ENCODE measurements at places on chromosomes 16 and 17.

- DNase-seq, result no peak
Measured at GRCh38 chr17:64504769-64505339, 1.2 kb downstream of the DDX5 start.

- no peak for DNase-seq
Measured at GRCh38 chr17:82444941-82445521, 5.5 kb downstream of the CYBC1 start.

GRCh38 chr17:52376137-52376536 lies 217.6 kb upstream of the CA10 start:
- no peak for DNase-seq

DNA sequence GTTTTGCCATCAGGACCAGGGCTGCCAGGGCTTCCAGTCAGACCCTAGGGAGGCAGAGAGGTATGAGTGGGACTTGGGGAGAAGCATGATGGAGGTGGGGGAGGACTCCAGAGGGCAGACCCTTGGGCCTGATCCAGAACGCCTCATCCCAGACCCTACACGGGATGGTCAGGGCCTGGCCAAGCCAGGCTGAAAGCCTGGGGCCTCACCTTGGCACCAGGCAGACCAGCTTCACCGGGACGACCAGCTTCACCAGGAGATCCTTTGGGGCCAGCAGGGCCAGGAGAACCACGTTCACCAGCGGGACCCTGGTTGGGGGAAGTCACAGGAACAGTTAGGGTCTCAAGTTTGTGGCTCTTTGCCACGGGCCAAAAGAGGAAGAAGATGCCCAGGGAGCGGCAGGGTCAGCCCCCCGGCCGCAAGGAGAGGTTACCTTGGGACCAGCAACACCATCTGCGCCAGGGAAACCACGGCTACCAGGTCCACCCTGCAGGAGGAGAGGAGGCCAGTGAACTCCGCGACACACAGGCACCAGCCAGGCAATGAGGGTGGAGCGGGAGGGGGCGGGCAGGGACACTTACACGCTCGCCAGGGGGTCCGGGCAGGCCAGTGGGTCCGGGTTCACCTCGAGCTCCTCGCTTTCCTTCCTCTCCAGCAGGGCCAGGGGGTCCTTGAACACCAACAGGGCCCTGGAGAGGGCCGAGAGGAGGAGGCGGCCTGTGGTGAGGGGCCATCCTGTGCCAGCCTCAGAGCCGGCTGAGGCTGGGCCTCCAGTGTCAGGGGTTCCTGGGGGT lies 7.1 kb downstream of the COL1A1 start:
- DNase-seq, result no peak

DNA sequence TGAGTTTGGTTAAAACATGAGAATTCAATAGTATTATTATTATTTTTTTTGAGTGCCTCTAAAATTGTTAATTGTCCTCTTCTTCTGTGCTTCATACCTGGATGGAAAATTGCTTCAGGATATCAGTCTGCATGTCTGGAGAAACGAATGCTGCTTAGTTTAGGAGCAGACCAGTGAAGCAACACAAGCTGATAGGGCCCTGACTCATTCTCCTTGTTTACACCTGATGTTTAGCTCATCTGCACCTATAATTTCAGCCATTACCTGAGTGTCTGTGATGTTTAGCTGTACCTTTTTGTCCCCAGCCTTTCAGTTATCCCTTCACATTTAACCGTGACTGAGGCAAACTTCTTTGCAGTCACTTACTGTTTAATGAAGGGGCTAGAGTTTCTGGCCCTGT lies 14.8 kb downstream of the SNTB2 start:
- no peak for DNase-seq

GRCh38 chr16:65489531-65490023 lies 367.7 kb upstream of the CDH11 start:
- no peak for DNase-seq

GRCh38 chr17:34653511-34653910 lies 74.1 kb downstream of the TMEM132E start:
- DNase-seq, result no peak

DNA sequence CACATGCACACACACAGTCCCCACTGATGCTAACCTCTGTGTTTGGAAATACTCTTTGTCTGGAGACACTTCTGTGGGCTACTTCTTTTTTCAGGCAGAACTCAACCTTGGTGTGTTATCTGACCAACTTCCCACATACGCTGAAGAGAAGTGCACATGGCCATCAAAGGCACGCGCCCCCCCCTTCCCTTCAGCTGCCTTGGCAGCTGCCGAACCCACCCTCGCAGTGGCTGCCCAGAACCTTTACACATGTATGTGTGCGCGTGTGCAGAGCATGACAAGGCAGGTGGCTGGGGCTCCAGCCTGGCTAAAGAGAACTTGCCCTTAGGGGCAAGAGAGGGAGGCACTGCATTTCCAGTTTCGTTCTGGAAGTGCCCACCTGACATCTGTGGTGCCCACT lies 3.9 kb downstream of the RAPGEFL1 start:
- no peak for DNase-seq

GRCh38 chr16:49605536-49606254 lies 232.1 kb downstream of the C16orf78 start:
- DNase-seq, result no peak

- DNase-seq, result no peak
Measured at GRCh38 chr16:84228256-84228838, 11.5 kb downstream of the KCNG4 start.

DNA sequence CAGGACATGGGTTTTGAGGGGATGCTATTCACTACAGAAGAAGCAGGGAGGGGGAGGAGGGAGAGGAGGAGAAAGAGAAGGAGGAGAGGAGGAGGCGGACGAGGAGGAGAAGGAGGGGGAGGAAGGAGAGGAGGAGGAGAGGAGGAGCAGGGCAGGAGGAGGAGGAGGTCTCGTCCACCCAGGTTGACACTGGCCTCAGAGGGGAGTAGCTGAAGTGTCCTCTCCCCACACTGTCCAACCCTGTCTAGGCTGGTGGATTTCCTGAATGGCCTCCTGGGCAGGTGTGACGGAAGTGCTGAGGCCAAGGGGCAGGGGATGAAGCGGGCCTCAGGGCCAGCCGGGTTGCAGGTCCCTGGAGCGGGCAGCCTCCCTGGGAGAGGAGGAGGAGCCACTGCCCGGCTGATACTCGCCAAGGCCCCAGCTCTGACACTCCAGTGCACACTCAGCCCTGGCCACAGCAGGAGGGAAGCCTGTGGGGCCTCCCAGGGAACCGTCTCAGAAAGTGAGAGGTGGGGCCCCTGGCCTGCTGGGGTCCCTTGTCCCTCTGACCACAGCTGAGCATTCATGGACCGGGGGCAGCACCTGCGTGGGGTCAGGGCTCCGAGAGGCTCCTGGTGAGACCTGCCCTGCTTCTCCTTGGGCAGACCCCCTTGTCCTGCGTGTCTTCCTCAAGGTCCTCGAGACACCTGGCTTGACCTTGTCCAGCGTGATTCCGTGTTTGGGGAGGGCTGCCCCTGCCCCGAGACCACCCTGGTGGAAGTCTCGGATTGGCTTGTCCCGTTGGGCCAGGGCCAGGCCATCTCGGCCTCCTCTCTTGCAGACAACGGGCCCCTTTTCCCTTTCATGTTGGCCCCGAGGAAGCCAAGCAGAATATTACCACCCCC lies 200.6 kb upstream of the CIBAR2 start:
- DNase-seq, result no peak

DNA sequence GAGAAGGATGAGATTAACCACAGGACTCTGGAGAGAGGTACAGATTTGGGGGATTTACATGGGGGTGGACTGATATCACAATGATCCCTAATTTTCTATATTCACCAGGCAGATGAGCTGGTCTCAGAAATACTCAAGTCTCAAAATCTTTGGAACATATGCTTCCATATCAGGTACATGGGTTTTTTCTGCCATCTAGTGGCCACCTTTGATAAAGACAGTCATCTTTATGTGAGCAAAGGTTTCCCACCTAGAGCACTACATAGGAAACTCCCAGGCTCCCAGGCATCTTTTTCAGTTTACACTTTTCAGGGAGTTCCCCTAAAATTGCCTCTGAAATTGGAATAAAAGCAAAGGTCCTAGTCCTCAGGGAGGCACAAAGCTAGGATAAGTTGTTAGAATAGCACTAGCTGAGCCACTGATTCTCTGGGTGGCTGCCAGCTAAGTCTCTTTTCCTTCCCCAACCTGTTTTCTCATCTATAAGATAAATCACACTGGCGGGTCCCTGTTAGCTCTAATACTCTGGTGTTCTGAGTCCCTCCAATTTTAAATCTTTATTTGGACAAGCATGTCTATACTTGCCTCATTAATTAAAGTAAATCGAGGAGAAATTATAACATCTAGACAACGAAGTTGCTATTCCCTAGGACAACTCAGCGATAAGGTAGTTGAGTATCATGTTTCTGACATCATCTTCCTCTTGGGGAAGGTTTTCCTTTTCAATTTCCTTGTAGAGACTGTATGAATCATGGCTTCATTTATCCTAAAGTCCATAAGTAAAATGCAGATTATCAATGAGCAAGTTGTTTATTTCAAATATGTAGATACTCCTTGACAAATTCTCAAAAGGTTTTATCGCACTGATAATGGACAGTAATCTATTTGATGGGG lies 19.0 kb upstream of the MON1B start:
- no peak for DNase-seq

- DNase-seq, result no peak
Measured at GRCh38 chr17:59746849-59747445, 39.5 kb downstream of the VMP1 start.

GRCh38 chr16:31063495-31063842 lies 10.6 kb downstream of the ZNF668 start:
- DNase-seq, result no peak

DNA sequence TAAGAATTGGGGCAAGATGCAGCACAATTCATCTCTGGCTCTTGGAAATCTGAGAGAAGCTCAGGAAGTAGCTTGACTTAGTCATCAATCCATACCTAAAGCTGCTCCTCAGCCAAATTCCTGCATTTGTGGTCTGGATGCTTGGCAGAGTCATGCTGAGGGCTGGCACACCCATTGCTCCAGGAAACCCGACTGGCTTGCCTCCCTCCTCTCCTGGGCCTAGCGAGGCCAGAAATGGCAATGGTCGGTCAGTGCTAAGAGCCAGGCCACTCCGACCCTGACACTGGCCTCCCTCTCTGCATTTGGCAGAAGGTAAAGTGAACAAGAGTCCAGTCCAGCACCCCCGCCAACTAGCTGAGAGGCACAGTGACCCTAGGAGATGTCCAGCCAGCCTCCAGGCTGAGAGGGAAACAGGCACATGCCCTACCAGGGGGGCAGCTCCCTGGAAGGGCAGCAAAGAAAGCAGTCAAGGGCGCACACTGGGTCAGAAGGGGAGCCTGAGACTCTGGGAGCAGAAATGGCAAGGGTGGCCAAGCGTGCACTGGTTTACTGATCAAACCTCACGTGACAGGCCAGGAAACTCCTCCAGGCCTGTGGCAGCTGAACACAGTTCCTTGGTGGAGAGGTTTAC lies 10.0 kb downstream of the POLDIP2 start:
- no peak for DNase-seq

DNA sequence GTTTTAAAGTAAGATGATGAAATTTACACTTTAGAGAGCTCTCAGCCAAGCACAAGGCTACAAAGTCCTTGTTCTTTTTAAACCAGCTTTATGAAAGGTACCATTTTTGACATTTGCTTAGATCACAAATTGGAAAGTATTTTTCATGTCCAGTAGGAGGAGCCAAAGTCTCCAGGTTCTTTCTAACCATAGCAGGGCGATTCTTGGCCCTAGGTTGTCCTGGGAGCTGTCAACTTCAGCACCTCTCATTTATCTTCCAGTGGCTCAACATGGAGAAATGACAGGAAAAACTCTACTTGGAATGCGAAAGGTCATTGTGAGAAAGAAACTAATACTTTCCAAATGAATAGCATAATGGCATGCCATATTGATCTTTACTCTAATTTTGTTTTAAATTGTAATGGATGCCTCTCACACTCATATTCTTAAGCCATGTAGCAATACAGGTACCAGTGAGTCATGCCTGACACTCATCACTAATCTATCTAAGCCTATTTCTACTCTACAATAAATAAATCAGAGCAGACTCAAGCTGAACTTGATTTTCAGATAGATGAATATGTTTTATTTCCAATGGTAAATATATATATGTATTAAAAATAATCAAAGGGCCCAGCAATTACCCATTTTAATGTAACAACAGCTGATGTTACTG lies 919.1 kb upstream of the EEF2KMT start:
- no peak for DNase-seq

DNA sequence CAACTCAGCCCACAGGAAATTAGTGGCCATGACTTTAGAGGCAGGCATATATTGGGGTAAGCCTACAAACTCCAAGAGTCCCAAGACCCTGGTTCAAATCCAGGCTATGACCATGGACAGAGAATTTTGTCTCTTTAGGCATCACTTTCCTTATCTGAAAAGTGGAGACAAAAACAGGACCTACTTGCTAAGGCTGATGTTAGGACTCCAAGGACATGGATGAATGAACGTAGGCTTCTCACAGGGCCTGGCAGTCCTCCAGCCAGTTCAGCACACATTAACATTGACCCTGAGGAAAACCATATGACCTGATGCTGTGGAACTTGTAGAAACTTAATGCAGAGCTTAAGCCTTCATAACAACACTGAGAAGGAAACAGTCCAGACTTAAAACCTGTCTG lies 1.4 kb downstream of the FKBP10 start:
- DNase-seq, result no peak

GRCh38 chr17:4858068-4858881 lies 25.1 kb downstream of the MINK1 start:
- DNase-seq, result no peak

GRCh38 chr17:20234276-20234675 lies 225.1 kb downstream of the SPECC1 start:
- no peak for DNase-seq

DNA sequence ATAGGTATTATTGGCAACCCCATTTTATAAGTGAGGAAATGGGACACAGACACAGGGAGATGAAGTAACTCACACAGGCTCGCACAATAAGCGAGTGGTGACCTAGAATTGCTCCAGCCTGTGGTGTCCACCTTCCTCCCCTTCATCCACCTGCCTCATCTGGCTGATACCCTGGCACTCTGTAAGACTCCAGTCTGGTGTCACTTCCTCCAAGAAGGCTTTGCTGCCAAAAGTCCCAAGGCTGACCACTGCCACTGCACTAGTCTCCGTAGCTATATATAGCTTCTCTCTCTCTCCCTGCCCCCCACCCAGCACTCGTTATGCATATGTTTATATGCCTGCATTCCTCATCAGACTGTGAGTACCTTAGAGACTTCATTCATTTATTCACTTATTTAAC lies 66.1 kb upstream of the SREBF1 start:
- DNase-seq, result no peak

DNA sequence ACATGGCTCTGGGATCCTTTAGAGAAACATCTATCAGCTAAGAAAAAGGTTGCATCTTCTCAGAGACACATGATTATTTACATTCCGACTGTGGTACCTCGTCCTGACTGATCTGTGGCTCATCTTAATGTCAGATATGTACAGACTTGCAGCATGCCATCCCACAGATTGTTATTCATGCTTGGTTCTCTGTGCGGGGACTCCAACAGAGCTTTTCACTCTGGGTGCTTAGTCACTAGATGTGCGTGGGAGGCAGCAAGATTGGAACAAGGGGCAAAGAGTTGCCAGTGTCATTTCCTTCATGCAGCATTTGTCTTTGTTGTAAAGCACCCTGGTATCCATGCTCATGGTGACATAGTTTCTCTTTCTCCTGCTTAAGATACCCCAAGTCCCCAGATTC lies 179.1 kb upstream of the CACNG5 start:
- DNase-seq, result no peak

All from progenitor cell of endocrine pancreas (in vitro differentiated cells).